NCI-H1436 treated with DMSO at 0.1 percent for 48 hours (cell line): ENCODE measurements at places on chromosomes 7 and 10.

DNA sequence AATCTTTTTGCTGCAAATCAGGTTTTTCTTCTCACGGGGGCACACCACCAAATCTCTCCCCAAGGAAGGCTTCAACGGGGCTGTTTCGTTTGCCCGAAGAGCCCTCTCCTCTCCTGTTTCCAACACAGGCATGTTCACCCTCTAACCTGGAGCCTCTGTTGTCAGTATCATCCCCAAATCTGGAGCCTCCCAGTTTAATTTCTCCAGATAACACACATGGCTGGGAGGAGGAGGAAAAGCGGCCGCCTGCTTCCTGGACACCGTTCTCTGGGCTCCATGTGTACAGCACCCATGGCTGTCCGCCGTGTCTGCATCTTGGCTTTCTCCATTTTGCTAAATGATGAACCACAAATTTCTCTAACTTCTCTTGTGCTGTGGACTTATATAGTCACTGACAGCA is 214.5 kb downstream of the DIP2C start:
- no peak for DNase-seq

DNA sequence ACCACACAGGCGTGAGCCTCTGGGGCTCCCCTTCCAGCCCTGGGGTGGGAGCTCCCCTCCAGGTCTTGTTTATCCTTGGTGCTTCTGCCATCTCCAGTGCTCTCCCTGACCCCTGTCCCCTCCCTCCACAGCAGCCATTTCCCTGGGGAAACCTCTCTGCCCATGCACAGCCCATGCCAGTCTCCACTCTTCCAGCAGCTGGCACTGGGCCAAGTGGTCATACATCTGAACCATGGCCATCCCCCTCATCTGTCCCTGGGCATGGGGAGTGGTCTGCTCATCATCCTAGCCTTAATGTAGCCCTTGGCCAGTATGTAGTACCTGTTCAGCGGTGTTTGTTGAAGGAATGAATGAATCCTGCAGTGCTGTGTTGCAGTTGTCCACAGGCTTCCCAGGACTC is 172.4 kb upstream of the ZNF32 start:
- no peak for DNase-seq

GRCh38 chr10:124645467-124646095 is 98.6 kb downstream of the FAM53B start:
- no peak for DNase-seq

DNA sequence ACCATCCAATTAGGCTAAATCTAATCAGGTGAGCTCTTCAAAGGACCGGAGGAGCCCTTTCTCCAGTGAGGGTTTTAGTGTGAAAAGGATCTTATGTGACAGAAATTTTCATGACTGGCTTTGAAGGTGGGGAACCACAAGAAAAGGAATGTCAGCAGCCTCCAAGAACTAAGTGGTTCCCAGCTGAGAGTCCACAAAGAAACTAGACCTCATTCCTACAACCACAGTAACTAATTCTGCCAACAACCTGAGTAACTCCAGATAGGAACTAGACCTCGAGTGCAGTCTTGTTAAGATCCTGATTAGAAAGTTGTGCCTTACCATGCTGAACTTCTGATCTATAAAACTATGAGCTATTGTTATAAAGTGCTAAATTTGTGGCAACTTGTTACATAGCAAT is 51.3 kb downstream of the PCLO start:
- DNase-seq, result no peak

GRCh38 chr10:130215931-130216231 is 79.7 kb downstream of the GLRX3 start:
- DNase-seq, result no peak

GRCh38 chr7:44262031-44262430 is 61.3 kb downstream of the YKT6 start:
- no peak for DNase-seq

GRCh38 chr7:137298464-137298794 is 45.1 kb downstream of the PTN start:
- no peak for DNase-seq

- no peak for DNase-seq
Observed at GRCh38 chr7:41492603-41493002, 210.3 kb downstream of the INHBA start.

DNA sequence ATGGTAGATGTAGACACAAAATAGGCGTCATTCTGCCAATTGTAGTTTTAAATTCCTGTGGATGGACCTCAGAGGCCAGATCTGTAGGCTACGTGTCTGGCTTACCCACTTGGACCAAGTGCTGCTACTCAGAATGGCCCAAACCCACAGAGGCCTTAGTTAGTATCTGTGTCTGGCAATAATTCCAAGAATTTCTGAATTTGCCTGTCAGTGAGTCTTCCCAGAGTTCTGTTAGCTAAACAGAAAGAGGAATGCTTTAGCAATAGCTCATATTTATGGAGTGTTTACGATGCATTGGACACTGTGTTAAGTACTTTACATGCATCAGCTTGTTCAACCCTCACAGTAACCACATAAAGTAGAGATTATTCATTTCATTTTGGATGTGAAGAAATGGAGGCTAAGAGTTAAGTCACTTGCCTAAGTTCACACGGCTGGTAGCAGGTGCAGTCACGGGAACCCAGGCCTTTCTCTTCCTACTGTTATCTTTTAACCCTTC is 231.8 kb downstream of the PTEN start:
- DNase-seq, result no peak

DNA sequence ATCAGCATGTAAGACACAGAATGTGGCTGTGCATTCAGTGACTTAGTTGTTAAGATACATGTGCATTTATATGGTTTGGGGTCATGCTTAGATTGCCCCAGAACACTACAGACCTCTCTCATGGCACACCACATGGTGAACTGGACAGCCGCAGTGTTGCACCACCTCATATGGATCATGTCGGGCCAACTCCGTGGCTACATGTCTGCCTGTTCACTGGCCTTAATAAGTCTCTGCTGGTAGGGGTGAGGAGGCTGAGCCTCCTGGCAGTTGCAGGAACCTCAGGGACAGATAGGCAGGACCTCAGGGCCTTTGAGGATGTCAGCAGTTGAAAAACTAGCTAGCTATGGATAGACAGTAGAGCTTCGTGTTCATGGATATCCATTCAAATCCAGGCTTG is 751.0 kb downstream of the GRID1 start:
- no peak for DNase-seq

GRCh38 chr7:44398953-44399574 is 73.7 kb upstream of the CAMK2B start:
- peak; percentile 12 for DNase-seq

DNA sequence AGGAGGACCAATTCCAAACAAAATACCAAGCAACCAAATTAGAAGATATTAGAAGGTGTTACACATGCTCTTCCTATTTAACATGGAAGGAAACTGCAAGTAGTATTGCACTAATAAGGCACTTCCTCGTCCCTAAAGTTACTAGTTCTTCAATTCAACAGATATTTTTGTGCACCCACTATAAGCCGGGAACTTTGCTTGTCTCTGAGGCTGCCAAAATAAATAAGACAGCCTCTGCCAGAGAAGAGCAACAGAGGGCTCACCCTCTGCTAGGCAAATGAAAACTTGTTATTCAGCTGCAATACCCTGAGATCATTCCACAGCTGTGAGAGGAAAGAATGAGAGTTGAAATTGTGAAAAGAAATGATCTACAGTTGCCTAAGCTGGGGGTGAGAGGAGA is 37.4 kb upstream of the GSAP start:
- DNase-seq, result no peak

DNA sequence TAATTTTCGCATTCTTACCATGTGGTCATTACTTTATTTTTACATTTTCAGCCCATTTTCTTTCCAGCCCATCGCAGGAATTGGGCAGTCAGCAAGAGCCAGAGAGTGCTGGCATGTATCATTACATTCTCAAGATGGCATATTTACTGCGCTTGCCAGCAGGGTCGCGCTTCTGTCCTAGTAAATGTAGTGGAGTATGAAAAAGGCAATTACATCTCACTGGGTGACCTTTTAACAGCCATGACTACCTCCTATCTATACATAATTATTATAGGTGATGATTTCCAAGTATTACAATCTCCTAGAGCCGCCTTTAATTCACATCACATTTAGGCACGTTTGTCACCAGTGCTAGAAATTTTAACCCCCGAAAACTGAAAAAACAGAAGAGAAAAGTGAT is 433.7 kb upstream of the MGMT start:
- DNase-seq, result no peak

GRCh38 chr7:118777308-118777707 is 552.8 kb downstream of the ANKRD7 start:
- no peak for DNase-seq

DNA sequence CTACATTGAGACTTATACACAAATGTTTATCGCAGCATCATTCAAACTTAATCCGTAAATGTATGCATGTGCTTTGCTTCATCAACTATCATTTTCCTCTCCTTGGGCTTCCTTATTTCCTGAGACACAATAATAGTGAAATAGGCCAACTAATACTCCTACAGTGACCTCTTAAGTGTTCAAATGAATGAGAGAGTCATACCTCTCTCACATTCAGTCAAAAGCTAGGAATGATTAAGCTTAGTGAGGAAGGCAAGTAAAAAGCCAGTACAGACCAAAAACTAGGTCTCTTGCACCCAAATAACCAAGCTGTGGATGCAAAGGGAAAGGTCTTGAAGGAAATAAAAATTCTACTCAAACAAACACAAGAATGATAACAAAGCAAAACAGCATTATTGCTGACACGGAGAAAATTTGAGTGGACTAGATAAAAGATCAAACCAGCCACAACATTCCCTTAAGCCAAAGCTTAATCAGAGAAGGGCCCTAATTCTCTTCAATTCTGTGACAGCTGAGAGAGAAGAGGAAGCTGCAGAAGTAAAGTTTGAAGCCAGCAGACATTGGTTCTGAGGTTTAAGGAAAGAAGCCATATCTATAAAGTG is 72.3 kb downstream of the GLCCI1 start:
- DNase-seq, result no peak

- DNase-seq, result no peak
Observed at GRCh38 chr10:79359816-79360498, 12.7 kb downstream of the PPIF start.

GRCh38 chr7:107865956-107866775 is 24.8 kb upstream of the DLD start:
- DNase-seq, result no peak

DNA sequence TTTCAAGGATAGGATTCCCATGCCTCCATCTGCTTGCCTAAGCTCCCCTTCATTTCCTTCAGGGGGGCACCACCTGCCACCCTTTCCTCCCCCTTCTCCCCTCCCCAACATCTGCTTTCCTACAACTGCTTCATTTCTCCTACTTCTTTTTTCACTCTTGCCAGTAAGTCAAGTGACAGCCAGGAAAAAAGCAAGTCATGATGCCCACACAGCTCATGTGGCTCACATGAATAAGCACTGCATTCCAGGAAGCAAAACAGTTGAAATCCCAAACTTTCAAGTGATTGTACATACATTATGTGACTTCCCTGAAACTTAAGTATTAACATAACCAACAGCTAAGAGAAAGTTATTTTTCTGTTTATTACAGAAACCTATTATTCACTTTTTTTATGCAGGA is 78.6 kb downstream of the TNS3 start:
- DNase-seq, result no peak

DNA sequence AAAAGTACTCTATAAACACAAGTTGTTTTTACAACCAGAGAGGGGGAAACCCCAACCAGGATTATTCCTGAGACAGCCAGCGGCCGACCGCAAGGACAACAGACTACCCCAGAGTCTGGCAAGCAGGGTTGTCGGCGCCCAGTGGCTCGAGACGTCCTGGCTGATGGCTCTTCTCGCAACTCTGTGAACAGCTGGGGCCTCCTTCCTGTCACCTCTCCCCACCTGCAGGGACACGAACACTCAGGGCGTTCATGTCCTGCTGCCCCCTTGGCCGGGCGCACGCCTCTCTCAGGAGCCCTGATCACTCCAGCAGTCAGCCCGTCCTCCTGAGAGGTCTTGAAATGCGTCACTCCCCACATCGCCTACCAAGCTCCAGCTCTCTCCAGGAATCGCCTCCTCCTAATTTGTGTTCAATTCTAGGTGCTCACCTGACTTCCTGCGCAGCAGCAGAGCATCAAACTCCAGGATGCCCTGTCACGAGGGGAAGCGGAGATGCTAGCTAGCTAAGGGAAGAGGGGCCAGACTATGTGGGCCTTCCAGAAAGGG is 66.4 kb upstream of the TNRC18 start:
- no peak for DNase-seq

- DNase-seq, result no peak
Observed at GRCh38 chr7:148650232-148650858, 48.4 kb upstream of the CUL1 start.

GRCh38 chr7:134155871-134156270 is 28.7 kb downstream of the LRGUK start:
- DNase-seq, result no peak

DNA sequence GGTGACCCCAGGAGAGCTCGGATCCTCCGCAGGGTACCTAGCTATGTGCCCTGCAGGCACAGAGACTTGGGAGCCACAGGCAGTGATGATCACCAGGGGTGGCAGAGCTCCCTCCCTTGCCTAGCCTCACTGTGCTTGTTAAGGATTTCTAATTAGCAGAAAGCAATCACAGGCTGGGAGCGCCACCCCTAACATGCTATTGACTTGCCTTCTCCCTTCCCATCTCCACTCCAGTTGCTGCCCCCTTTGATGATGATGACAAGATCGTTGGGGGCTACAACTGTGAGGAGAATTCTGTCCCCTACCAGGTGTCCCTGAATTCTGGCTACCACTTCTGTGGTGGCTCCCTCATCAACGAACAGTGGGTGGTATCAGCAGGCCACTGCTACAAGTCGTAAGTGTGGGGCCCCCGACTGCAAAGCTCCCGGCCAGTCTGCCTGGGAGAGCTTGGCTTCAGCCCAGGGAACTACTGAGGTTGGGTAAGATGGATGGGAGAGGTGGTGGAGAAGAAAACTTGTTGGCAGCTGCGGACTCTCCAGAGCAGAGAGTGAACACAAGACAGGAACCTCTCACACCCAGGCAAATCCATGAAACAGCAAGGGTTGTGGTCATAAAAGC is 1.2 kb downstream of the PRSS1 start:
- DNase-seq, result no peak

- no peak for DNase-seq
Observed at GRCh38 chr10:95896071-95896850, 11.5 kb upstream of the CC2D2B start.

DNA sequence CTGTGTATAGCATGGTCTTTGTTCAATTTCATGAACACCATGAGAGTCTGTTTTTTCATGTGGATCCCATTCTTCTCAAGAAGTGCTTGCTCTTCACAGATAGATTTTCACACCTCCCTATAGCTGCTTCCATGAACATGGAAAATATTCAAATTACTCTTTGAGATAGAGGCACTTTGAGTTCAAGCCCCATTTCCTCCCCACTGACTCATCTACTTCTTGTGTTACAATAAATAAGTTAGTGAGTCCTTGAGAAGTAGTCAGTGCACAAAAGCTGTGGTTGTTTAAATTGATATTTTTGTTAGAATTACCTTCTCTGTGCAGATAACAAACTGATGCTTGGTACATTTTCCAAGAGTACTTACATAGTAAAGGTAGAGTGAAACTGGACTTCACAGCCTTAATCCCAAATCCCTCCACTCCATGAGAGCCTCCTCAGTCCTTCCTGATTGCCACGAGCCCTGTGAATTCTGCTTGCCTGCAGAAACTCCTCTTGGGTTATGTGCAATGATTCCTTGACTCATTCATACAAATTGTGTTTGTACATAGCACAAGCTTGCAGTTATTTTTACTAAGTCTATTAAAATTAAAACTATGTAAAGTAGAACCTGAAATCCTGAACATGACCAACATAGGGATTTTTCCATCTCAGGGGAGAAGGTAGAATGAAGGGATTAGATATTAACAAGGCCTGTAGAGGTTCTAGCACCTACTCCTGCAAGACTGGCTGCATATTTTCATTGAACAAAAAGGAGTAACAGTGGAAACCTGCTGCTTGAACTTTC is 496.2 kb downstream of the TNS3 start:
- DNase-seq, result no peak

- no peak for DNase-seq
Observed at GRCh38 chr10:12490963-12491362, 141.6 kb downstream of the CAMK1D start.
